ENCODE measurements at places on chromosomes 16 and 17.

DNA sequence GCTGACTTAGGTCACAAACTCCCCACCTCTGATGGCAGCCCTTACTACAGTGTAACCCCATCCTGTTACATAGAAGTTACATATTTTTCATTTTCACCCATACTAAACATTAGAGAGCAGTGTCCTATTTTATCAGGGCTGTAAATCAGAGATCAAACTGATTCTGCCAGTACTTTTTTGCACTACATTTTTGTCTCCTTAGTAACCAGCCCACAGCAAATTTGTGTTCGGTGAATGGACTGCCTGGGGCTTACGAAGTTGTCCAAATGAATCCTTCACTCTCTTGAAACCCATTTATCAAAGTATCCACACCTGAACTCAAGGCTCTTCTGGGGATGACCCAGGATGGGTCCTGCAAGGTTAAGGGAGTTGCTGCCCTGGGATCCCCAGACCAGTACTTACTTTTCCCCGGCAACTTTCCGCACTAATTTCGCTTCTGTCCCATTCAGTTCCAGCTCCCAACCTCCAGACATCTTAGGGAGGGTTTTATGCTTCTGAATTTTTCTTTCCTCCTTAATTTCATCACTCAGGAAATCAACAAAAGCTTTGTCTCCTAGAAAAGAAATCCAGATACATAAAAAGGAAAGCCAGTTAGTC lies 1.1 kb downstream of the C1QBP start:
- peak; percentile 34 for DNase-seq

DNA sequence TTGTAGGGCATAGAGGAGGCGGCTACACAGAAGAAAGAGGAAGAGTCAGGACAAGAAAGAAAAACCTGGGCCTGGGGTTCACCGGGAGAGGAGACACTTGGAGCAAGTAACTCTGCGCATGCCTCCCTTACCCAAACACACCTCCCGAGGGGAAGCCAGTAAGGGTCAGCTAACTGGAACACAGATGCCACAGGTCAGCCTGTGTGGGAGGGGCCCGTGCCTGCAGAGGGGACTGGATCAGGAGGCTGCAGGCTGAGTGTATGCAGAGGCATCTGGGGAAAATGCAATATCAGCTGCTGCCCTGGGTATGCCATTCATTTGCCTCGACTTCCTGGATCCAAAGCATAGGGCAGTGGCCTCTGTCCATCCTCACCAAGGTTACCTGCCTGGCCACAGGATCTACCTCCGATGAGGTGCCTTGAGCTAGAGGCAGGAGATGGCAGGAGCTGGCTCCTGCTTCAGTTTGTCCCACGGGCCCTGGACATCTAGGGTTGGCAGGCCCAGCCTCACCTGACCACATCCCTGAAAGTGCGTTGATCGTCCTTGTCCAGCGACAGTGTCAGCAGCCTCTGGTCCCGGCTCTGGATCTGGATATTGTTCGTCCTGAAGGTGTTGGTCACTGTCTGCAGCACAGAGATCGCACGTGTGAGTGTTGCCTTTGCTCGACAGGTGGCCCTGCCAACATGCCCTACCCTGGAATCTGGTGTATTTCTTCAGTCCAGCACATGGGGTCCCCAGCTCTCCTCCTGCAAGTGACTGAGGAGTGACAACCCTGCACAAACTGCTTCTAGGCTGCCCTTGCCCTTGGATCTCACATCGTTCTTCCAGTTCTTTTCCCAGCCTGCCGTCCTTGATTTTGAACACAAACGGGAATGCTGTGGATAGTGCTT lies 4.6 kb upstream of the MFSD6L start:
- no peak for DNase-seq

- no peak for DNase-seq
Observed at GRCh38 chr16:11066261-11066870, 122.0 kb downstream of the CLEC16A start.

DNA sequence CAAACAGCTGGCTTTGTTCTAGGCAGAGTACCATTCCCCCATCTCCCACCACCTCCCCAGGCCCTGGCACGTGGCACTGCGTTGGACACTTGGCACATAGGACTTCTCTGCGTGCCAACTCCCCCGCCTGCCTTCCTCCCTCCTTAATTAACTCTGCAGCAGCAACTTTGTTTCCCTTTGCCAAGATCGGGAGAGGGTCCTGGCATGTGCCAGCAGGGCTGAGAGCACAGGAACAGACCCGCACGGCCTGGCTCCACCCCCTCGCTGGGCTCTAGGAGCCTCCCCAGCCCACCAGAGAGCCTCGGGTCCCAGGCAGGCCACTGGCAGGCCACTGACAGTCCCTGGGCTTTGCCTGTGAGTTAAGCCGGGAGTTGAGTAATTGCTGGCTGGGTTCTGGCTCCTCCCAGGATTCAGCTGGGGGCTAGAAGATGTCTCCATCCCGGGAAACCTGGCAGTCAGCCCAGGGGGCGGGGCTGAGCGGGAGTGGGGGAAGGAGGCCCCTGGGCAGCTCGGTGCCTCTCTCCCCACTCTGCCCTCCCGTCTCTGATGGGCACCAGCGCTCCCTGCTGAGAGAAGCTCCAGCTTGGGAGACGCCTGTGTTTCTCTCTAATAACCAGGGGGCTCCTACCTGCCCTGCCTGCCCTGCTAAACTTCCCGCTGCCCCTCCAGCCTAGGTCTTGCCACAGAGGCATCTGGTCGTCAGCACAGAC lies 224.0 kb upstream of the TNRC6C start:
- peak; percentile 41 for DNase-seq

DNA sequence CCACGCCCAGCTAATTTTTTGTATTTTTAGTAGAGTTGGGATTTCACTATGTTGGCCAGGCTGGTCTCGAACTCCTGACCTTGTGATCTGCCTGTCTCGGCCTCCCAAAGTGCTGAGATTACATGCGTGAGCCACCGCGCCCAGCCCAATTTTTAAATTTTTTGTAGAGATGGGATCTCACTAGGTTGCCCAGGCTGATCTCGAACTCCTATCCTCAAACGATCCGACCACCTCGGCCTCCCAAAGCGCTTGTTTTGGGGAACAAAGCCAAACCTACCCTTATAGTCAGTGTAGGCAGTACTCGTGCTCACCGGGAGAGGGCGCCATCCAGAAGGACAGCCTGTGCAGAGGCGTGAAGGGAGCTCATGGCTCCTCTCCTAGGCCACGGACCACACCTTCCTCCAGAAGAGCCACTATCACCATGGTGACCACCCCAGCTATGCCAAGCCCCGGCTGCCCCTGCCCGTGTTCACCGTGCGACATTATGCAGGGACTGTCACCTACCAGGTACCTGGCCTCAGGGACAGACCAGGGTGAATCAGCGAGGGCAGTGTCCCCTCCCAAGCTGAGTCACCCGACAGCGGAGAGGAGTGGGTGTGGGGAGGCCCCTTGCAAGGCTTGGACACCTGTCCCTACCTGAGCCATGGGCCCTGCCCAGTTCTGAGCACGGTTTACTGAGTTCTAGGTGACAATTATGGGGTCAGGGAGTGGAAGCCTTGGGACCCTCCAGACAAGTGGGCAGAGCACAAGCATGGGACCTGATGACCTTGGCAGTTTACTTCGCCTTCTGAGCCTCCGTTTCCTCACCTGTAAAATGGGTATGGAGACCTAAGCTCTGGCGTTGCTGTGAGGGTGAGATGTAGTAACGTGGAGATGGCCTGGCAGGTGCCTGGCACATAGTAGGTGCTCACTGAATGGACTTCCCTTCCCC lies 13.7 kb downstream of the MYO15B start:
- peak; percentile 7 for DNase-seq
